Activated CD4-positive, alpha-beta T cell treated with anti-CD3 and anti-CD28 coated beads, Interleukin-2, Interleukin-6, amounts not matched to agents 100 ng/mL and 50 ng/mL, durations not matched to agents 16 hours and 8 hours (primary cell): ENCODE measurements at places on chromosomes 2 and 18.

- DNase-seq: no peak
These were observed 81.5 kb upstream of the COL3A1 start for GRCh38 chr2:188892636-188893035.

GRCh38 chr2:3535794-3536681 lies 16.7 kb upstream of the ADI1 start:
- DNase-seq: no peak

DNA sequence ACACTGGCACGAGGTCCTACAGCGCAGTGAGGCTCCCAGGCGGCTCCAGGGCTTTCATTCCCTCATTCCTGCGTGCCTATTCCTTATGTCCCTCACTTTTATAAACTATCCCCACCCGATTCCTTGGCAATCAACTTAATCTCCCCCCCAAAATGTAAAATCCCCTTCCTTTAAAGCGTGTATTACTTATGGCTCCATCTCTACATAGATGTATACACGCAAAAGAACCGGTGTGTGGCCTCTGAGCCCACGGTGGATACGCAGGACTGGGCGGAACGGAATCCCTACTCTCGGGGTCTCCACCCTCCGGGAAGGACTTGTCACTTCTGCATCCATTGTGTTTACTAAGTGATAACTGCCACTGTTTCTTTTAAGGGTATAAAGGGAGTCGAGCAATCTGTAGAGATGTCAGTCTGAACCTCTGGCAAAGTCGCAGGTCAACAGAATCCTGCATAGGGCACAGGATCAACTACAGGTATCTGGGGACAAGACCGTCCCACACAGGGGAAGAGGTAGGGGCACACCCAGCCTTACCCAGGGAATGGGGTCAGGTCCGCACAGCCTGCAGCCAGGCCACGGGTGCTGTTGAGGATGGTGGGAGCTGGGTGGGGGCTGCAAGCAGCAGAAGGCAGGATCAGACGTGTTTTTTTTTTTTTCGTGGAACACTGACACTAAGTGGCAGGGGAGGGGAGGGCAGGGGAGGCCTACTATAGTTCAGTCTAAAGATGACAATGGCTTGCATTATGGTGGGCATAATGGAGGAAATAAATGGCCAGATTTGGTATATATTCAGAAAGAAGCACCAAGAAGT lies 42.1 kb downstream of the HDLBP start:
- DNase-seq: no peak

DNA sequence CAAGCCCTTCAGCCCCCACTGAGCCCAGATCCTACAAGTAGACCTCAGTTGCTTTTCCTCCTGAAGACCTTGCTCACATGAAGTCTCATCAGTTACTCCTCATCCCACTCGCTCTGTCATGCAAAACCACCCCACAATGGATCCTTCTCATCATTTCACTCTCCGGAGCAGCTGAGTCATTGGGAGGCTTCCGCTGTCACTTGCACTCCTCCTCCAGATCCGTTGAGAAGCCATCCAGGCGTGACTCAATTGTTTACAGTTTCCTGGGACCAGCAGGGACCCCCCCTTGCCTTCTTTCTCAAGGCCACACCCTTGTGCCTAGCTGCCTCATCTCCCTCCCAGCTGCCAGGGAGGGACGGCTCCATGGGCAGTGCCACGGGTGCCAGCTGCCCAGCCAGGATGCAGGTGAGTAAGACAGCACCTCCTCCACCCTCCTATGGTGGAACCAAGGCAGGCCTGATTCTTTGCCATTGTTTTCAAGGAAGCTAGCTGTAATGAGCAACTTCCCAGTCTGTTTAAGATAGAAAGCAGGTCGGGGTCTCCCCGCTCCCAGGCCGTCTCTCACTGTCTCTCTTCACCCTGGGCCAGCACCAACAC lies 16.3 kb downstream of the GPR55 start:
- peak; percentile 91 for DNase-seq

DNA sequence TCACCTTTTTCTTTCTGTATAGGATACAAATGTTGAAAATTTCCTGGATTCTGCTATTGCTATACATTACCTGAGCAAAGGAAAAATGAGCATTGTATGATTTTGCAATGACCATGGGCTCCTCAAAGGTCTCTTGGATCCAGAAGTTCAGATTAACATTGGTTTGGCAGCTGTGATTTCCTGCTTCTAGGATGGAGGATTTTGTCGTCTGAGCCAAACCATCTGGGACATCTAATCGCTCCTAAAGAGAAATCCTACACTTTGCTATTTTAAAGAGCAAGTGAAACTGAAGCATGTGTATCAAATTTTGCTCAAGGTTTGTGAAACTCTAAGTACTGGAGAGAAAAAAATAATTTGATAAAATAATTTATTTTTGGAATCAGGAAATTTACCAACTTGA lies 115.1 kb upstream of the ST6GAL2 start:
- DNase-seq: no peak

GRCh38 chr18:1861473-1861872 lies 709.8 kb downstream of the METTL4 start:
- no peak for DNase-seq

DNA sequence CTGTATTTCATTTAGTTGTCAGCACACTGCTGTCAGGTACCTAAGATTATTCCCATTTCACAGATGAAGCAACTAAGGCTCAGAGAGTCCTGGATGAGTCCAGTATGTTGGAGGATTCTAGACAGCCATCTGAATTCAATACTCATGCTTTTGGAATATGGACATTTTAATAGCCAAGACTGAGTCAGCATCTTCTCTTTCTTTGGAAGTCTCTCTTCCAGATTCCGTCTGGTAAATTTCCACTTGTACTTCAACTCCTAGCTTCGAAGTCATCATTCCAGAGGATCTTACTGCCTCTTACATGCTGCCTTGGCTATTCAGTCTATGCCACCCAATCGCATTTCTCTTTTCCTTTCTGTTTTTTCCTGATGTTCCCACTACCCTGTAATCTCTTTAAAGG lies 40.6 kb downstream of the INSIG2 start:
- DNase-seq: no peak

DNA sequence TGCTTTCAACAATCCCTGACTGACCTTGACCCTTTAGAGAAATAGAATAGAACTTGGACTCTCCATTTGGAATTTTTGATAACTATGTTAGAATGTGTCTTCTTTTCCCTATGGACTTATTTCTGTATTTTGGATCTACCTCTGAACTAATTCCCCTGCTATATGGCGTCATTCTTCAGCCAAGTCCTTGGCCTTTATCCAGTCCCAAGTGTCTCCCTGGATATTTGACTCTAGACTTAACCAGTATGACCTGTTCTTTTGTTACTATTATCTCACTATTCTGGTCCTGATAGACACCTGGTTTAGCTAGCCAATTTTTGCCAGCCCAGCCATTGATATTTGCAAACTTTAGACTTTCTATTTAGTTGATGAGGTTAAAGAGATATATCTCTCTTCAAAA lies 186.8 kb downstream of the KCNS3 start:
- no peak for DNase-seq

- no peak for DNase-seq
These were observed 30.9 kb upstream of the LRRTM1 start for GRCh38 chr2:80335411-80335810.

- no peak for DNase-seq
These were observed 94.6 kb downstream of the PTH2R start for GRCh38 chr2:208501206-208501605.

DNA sequence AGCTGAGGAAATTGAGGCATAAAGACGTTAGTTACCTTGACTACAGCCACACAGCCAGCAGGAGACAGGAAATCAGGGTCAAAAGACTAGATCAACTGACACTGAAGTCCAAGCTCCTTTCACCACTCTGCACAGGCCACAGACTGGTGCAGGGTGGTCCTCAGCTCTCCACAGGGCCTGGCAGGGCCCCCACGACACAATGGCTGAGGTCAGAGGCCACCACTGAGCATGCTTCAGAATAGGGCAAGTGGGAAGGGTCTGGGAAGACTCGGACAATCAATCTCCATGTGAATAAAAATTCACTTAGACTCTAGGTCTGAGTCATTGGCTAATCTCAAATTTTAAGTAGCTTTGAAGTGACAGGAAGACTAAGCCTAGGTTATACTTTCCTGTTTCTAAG lies 201.7 kb downstream of the ALK start:
- DNase-seq: no peak

GRCh38 chr2:189952536-189953109 lies 109.9 kb downstream of the MSTN start:
- no peak for DNase-seq
